ACHN (cell line): ENCODE measurements at places on chromosomes 2 and 18.

DNA sequence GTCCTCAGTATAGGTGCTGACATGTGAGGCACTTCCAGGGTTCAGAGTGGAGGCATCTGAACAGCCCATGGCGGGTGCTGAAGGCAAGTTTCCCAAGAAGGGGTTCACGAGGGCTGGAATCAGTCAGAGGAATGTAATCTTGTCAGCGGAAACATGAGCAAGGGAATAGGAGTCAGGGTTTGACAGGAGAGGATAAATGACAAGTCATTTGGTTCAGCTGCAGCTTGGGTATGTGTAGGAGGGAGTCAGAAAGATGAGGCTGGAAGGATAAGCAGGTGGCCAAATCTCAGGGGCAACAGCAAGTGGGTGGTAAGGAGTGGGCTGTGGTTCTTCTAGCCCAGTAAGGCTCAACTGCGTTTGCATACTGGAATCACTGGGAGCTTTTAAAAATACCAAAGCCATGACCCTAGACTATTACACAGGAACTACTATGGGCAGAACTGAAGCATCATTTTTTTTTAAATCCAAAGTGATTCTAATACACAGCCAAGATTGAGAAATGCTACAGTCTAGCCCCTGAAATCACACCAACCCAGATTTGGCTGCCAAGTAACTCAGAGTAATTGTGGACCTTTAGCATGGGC lies 41.8 kb upstream of the NAB1 start:
- no peak for DNase-seq

DNA sequence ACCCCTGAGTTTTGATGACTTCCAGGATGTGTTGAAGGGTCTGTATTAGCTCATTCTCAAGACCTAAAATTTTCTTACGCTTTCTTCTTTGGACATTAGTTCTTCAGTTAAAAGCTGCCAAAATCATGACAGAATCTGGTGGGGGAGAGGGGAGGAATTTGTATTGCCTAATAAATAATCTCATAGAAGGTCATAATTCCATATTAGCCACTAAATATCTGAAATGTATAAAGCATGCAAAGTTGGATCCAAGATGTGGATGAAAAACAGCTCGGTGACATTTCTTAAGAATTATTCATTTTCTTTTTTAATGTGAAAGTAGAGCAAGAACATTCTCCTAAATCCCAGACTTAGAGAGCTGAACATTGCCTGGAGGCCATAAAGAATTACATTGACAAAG lies 120.1 kb downstream of the MMADHC start:
- no peak for DNase-seq

DNA sequence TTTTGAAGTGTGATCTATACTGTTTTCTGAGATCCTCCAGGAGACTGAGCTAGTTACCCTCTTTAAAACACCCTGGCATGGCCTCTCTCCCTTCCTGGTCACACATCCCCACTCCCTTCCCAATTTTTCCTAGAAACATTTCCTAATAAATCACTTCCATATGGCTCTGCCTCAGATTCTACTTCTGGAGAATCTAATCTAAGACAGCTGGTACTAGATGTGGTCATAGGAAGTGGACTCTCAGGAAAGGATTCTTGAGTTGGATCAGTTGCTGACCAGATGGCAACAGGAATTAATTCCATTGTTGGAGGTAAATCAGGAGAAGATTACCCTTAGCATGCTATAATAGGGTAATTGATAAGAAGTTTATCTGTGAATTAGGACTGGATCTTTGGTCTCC lies 310.5 kb downstream of the SATB2 start:
- DNase-seq = no peak

DNA sequence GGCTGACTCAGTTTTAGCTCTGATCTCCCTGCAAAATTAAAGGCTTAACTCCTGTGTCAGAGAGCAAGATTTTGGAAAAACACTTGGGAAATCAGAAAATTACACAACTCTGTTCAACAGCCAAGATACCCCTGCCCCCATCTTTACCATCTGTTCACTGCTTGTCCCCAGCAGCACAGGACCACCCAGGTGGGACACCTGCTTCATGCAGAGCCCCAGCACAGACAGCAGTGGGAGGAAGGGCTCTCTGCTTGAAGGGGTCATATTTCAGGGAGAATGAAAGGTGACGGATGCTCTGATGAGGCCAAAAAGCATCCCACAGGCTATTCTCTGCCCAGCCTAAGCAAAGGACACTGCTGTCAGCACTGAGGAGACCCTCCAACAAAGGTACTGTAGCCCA lies 584.6 kb upstream of the KLHL29 start:
- DNase-seq = no peak

DNA sequence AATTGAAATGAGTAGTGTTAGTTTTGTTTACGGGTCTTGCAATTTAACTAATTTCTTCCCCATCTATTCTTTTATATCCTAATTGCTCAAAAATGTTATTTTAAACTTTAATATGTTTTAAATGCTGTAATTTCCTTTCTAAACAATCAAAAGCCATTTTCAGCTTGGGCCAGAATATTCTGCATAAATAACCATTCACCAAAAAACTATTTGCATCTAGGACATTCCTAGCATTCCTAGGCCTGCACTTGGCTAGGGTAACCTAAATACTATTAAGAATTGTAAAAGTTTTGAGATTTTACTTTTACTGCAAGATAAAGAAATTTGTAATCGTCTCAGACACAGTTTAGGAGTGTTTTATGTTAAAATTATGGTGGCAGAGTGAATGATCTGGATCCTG lies 7.8 kb upstream of the ETAA1 start:
- DNase-seq = peak; percentile 54

GRCh38 chr18:24002479-24002878 lies 12.1 kb upstream of the TTC39C start:
- DNase-seq = no peak

DNA sequence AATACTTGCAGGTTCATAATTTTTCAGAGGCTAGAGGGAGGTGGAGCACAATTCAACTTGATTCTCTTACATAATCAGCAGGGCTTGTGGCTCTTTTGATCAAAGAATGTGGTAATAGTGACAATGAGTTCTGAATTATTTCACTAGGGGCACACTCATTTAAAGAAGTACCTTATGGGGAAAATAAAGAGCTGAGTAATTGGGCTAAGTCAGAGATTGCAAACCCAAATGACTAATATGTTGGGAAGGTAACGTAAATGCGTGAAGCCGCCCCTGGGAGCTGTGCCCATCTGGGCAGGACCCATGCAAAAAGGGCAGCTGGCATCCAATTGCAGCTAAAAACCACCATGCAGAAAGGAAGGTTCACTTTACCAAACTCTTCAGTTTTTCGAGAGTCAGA lies 35.3 kb downstream of the NCKAP5 start:
- peak; percentile 6 for DNase-seq

DNA sequence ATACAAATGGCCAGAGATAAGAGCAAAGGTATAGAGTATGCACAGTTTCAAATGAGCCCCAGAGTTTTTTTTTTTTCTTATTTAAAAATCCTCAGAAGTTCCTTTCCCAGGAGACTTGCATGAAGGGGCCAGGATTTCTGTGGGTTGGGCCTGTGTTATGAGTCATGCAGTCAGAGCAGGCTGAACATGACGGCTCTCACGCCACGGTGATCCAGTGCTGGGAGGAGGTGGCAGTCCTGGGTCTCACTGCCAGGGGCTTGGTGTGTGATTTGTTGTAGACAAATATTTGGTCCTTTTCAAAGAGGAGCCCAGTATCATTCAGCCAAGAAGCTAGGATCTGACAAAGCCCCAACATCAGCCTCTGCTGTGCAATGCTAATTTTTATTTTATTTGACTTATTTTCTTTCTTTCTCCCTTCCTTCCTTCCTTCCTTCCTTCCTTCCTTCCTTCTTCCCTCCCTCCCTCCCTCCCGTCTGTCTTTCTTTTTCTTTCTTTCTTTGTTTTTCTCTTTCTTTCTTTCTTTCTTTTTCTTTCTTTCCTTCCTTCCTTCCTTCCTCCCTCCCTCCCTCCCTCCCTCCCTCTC lies 10.4 kb upstream of the KCNE4 start:
- DNase-seq = peak; percentile 94

- DNase-seq = peak; percentile 66
Measured at GRCh38 chr2:231714639-231715498, 6.5 kb downstream of the PTMA start.

- DNase-seq = no peak
Measured at GRCh38 chr18:59345556-59345955, 13.5 kb downstream of the LMAN1 start.

DNA sequence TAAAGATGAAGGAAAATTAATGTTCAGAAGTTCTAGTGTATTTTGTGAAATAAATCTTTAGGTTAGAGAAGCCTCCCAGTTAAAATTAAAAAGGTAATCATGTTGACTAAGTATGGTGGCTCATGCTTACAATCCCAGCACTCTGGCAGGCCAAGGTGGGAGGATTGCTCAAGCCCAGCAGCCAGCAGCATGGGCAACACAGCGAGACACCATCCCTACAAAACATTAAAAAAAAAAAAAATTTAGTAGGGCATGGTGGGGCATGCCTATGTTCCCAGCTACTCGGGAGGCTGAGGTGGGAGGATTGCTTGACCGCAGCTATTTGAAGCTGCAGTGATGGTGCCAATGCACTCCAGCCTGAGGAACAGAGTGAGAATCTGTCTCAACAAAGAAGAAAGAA lies 17.9 kb downstream of the XPO1 start:
- DNase-seq = no peak

GRCh38 chr2:3505771-3506170 lies 13.6 kb downstream of the ADI1 start:
- no peak for DNase-seq

DNA sequence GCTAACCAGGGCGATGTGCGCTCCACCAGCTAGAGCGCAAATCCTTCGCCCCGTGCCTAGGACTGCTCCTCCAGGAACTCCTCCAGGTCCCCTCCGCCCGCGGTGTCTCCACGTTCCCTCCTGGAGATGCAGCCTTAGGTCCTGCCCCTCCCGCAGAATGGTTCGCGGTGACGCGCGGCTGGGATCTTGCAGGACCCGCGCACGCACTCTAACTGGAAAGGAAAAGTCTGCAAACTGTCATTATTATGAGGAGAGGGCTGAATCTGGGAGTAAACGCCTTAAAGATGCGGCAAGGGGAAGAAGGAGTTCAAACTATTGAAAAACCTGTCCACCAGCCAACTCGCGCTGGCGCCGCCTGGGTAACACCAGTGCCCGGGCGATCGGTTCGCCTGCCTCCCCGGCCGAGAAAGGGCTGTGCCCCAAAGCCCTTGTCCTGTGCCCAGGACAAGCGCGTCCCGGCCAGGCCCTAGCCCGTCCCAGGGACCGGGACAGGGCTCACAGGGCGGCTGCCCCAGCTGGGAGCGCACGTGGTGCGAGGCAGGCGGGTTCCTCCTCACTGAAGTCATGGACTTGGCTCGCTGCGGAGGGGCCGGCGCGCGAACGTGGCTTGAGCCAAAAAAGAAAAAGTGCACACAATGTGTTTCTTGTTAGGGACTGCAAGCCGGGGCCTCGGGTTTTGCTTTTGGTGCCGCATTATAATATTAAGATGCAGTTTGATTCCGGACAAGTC lies 5.5 kb upstream of the ID2 start:
- DNase-seq = no peak

DNA sequence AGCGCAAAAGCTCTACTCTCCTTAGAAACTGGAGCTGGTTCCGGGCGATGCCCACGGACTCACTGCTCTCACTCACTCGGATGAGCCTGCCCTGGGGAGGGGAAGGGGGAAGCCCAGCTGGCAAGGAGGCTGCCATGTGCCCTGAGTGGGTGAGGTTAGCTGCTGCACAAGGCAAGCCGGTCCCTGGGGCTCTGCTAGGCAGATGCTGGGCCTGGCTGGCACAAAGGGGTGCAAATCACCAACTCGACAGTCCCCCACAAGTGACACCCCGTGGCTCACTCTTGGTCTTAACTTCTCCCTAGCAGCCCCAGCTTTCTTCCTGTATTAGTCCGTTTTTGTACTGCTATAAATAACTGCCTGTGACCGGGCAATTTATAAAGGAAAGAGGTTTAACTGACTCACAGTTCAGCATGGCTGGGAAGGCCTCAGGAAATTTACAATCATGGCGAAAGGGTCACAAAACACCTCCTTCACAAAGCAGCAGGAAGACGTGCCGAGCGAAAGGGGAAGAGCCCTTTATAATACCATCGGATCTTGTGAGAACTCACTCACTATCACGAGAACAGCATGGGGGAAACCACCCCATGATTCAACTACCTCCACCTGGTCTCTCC lies 33.2 kb downstream of the ADCY3 start:
- DNase-seq = no peak

- DNase-seq = no peak
Measured at GRCh38 chr18:7676253-7676873, 109.2 kb downstream of the PTPRM start.

- DNase-seq = no peak
Measured at GRCh38 chr2:9137379-9138150, 69.0 kb upstream of the ASAP2 start.

DNA sequence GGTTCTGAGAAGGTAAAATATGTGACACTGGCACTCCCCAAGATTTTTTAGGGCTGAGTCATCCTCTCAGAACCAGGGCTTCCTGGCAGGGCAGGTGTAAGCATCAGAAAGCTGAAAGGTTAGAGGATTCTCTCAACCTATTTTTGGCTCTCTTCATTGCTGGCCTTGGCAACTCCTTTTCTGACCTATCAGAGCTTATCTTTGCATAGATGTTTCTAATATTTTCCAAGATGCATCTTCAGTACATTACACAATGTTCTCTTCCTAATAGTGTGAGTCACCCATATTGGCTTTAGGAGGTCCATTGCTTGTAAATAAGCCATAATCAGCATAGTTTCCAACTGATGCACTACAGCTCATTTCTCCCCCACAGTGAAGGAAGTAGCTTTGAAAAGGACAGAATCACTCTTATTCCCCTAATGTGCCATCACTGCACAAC lies 2008.4 kb upstream of the PIK3C3 start:
- peak; percentile 41 for DNase-seq

DNA sequence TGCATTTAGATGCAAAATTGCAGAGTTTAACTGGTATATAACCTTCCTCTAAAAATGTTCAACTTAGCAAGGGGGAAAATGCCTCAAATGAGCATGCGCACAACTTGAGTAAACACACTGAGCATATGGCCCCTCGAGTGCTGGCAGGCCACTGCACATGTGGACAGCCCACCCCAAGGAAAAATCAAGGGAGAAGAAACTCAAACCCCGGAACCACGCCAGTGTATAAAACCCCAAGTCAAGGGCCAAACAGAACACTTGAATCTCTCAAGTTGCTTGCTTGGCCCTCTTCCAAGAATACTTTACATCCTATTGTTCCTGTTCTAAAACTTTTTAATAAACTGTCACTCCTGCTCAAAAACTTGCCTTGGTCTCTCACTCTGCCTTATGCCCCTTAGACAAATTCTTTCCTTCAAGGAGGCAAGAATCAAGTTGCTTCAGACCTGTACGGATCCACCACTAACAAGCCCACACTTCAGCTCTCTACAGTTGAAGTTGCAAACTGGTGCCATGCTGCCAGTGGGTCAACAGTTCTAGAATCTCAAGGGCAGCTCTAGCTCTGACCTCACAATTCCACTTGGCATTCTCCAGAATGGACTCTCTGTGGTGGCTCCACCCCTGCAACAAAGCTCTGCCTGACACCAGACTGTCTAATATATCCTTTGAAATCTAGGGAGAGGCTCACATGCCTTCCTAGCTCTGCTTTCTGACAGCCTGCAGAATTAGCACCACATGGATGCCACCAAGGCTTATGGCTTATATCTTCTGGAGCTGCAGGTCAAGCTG lies 38.9 kb downstream of the HIBCH start:
- DNase-seq = no peak
